ENCODE measurements at places on chromosomes 5 and 9. TPM values are rescaled to one million over a fixed set of nuclear protein-coding genes. Genes with fewer than 3 reads are reported as not detected.
A peak's percentile ranks its signal among the peaks of the same experiment; 100 is the strongest.

Gene ALDH1A1
- total RNA-seq = 686 TPM

Gene PAIP2
- total RNA-seq = 104 TPM

Gene MCC
- total RNA-seq = 3.0 TPM

Gene HSPB3
- not detected for total RNA-seq

DNA sequence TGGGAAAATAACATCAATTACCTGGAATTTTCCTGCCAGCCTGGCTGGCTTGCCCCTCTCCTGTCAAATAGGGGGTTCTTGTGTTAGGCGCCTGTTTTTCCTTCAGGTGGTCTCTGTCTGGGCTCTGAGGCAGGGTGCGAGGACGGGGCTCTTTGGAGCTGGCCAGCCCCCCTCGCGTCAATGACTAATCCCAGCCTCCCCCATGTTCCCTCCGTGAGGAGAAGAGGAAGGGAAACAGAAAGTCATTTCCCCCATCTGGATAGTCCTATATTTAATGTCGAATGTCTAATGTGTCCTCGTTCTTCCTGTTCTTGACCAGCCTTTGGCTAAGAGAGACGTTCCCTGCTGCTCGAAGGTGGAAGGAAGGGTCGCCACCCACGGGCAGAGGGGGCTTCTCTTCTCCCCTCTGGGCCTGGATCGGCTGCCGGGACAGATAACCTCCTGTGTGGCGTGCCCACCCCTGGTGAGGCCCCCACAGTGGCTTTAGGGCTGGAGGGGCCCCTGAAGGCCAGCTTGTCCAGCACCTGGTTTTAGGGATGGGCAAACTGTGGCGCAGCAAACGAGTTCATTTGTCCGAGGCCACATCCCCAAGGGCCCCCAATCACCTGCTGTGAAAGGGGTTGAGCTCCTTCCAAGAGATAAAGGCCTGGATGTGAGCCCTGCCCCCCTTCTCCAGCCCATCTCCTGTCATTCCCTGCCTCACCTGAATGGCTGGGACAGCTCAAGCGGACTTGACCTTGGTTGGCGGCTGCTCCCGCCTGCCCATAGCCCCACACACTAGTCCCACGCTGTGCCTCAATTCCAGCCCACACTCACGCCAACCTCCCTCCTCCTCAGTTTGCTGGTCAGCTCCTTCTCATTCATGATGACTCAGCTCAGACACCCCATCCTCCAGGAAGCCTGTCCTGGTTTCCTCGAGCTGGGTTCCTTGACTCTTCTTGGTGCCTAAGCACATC lies 35.9 kb upstream of the UNC5A start:
- DNase-seq = no peak

Gene FBXO10
- 2.8 TPM for total RNA-seq

DNA sequence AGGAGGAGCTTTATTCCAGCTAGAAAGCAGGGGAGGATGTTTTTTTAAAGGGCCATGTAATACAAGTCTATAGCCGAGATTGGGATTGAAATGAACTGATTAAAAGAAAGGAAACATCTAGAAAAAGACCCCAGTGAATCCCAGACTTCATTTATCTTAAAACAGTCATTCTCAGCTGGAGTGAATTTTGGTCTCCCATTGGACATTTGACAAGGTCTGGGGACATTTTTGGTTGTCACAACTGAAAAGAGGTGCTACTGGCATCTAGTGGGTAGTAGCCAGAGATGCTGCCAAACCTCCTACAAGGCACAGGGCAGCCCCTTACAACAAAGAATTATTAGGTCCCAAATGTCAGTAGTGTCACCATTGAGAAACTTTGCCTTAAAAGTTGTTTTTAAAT lies 16.3 kb upstream of the SPINK4 start:
- DNase-seq = no peak

- DNase-seq = no peak
These were observed 42.0 kb upstream of the RXRA start for GRCh38 chr9:134284273-134284672.

DNA sequence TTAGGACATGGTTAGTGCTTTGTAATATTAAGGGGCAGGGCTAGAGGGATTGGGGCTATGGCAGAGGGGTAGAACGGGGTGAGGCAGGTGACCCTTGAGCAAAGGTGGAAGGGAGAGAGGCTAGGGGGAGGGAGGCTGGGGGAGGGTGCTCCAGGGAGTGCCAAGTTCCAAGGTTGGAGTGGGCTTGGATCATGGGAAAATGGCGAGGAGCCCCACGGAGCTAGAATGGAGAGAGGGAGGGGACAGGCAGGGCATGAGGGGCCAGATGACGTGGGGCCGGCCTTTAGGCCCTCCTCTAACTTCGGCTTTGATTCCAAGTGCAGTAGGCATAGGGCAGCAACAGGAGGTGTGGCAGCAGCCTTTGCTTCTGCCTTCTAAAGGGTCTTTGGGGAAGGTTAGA lies 171.8 kb upstream of the PANK3 start:
- DNase-seq = no peak

Gene EIF4E1B
- total RNA-seq = not detected

Gene FREM1
- 33.6 TPM for total RNA-seq

Gene RXRA
- 19.2 TPM for total RNA-seq

DNA sequence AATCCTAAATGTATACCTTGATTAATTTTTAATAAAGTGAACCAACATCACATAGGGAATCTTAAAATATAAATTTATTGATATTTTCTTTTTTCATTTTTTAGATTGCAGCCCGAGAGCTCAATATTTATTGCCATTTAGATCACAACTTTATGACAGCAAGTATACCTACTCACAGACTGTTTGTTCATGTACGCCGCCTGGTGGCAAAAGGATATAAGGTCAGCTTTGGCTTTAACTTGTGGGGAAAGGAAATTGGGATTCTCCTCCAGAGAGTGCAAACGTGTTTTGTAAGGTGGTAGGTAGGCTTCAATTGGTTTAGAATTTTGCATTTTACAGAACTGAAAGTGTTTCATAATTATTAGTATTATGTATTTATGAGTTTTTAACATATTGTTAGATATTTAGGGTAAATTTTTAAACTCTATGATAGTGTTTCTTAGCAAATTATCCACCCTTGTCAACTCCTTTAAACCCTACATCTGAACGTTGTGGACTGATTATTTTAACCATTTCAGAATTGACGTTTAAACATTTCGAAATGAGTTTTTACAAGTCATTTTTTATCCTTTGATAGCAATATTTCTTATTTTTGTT lies 17.5 kb upstream of the DHFR start:
- DNase-seq = peak; percentile 76

DNA sequence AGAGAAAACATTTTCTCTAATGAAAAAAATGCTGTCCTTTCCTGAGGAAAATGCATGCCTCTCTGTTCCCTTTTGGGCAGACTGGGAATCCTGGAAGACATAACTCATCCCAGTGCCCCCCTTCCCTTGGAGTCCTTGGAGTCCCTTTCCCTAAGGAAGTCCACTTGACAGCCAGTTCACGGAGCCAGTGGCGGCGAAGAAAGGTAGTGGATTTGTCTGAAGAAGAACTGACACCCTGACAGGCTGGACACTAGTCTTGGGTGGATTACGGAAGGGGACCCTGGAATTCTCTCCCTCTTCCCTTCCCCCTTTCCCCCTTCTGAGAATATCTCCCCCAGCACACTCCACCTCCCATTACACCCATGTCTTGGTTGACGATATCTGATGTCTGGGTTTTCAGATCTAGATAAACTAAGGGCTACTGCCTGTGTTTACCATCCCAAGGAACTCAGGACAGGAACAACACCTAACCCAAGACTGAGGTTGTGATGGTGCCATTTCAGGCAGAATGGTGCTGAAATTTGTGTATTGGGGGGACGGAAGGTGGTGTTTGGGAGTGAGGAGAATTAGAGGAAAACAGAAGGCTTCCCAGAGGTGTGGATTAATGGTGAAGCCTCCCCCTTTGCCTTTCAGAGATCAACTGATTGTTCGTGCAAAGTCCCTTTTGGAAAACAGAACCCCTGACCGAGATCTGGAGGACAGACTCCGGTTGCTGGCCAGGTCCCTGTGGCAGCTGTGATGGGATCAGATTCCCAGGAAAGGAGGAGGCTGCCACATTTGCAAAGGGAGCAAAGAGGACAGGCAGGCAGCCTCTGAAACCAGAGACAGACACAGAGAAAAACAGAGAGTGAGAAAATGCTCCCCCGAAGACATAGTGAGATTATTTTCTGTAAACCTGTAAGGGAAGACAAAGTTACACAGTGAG lies 704 bp downstream of the SPARC start:
- DNase-seq = no peak

DNA sequence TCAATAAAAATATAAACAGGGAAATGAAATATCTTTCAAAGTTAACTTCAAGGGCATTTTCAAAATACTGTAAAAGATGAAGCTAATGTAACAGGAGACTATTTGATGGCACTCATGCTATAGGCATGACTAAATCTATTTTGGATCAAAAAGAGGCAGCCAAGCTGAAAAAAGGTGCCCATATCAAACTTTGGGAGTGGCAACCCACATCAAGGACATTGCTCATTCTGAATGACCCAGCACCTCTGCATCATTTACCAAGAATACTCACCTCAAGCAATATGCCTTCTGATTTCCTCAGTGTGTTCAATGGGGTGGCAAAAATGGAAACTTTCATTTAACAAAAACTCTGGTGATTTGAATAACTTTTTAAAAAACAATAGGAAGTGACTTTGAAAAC lies 853.3 kb downstream of the TLE1 start:
- DNase-seq = no peak

DNA sequence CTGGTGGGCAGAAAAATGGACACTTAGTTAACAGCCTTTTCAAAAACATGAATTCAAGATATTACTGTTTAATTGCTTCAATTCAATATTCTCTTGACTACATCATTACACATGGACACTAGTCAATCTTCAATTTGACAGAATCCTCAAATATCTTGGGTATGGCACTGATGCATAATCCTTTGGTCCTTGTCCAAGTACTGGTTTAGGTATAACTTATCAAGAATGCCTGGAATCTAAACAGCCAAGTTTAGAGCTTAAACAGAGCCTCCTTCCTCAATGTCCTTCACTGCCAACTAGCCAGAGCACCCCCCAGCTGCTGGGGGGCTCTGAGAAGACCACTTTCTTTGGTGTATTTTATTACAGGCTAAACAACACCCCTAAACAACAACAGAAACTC lies 61.6 kb upstream of the ERCC6L2 start:
- no peak for DNase-seq

DNA sequence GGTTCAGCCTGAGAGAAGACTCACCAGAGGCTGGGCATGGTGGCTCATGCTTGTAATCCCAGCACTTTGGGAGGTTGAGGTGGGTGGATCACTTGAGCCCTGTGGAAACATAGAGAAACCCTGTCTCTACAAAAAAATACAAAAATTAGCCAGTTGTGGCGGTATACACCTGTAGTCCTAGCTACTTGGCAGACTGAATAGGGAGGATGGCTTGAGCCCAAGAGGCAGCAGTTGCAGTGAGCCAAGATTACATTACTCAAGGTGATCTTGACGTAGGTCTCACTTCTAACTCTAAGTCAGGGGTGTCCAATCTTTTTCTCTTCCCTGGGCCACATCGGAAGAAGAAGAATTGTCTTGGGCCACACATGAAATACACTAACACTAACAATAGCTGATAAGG lies 16.2 kb upstream of the ATP6V1G1 start:
- DNase-seq = no peak

GRCh38 chr5:180172447-180173197 lies 36.4 kb downstream of the RASGEF1C start:
- DNase-seq = peak; percentile 73

DNA sequence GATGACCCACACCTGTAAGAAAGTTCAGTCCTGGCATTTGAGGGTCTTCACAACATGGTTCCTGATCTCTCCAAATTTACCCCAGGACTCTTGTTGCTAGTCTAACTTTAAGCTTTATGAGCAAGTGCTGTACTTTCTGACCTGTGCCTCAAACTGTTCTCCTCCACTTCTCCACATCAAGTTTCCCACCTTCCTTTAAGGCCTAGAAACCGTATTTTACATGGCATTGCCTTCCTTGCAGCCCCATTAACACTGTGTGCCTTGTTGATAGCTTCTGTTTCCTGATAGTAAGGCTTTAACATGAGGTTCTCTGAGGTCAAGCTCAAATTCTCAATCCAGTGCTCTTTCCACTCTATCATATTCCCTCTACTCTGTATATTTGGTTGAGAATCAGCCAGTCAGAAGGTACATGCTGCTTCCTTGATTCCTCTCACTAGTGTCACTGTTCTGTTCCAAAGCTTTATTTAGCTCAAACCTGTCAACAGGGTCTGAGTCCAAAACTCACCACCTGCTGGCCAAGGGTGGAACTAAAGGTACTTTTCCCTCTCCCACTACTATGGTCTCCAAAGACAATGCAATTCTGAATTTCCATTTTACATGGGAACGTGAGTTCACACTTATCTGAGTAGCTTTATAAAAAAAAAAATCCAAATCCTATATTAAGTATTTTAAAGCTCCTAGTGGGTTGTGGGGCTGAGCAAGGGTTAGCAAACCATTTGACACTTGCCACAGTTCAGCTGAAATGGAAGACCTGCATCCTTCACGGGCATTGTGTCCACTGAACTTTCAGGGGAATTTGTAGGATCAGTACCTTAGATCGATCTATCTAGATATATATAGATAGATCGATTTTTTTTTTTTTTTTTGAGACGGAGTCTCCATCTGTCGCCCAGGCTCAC lies 21.1 kb downstream of the VCP start:
- peak; percentile 45 for DNase-seq

DNA sequence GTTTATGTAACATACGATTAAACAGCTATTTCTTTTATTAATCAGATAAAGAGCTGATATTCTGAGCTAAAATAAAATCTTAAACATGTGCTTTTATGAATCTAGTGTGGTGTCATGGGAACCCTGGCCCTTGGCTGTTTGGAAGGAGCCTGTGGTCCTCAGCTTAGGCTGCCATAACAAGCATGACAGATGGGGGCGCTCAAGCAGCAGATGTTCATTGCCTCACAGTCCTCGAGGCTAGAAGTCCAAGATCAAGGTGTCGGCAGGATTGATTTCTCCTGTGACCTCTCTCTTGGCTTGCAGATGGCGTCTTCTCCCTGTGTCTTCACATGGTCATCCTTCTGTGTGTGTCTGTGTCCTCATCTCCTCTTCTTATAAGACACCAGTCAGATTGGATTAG lies 448.2 kb downstream of the GADD45G start:
- no peak for DNase-seq

Gene COL15A1
- total RNA-seq = not detected

Measured in HepG2 (cell line).